ENCODE measurements at places on chromosomes 1 and 21. TPM values are rescaled to one million over a fixed set of nuclear protein-coding genes. Genes with fewer than 3 reads are reported as not detected.

DNA sequence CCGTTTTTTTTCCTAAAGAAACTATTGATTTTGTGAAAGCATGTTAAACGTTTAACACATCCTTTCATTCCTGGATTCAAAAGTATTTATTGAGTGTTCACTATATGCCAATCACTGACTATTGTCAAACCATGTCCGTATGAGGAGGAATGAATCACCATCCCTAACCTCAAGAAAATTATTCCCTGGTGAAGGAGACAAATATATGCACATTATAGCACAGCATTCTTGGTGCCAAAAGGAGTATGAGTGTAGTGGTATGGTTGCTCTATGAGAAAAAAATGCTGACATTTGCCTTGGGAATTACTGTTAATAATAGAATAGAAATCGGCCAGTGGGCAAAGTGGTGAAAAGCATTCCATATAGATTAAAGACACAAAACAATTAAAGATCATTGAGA is 1390.1 kb downstream of the MRPL39 start:
- no peaks in the 10 kb centered on the region for H3K27me3 ChIP-seq
- no peak overlapping the region for H3K27ac ChIP-seq
- H3K4me1 ChIP-seq: no peaks in the 10 kb centered on the region
- H3K4me3 ChIP-seq: no peak overlapping the region
- no peaks in the 10 kb centered on the region for H3K36me3 ChIP-seq

DNA sequence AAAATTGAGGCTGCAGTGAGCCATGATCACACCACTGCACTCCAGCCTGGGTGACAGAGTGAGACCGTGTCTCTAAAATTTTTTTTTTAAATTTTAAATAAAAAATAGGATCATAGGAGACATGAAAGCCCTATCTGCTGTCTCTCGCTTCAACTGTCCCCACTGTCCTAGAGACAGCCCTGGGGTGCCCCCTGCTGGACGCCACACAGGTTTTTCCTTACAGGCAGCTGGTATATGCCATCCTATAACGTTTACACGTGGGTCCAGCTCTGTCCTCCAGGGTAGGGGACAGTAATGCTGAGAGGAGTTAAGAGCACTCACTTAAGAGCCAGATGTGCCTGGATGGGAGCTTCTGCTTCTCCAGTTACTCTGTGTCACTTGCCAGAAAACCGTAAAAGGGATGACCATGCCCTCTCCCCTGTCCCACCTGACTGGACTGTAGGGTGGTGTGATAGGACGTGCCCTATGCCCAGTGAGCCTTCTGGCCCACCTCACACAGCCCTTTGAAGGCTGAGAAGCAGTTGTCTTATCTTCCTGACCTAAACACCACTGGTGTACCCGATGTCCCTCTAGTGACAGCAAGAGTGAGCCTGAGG is 8.5 kb downstream of the FBXO2 start:
- peaks cover 26% of the 10 kb centered on the region for H3K4me1 ChIP-seq
- H3K4me3 ChIP-seq: no peak overlapping the region
- no peaks in the 10 kb centered on the region for H3K36me3 ChIP-seq
- peaks cover 25% of the 10 kb centered on the region for H3K27me3 ChIP-seq

GRCh38 chr1:100474834-100475233 is 63.1 kb upstream of the GPR88 start:
- no peak for DNase-seq
- H3K27me3 ChIP-seq: no peaks in the 10 kb centered on the region
- no peaks in the 10 kb centered on the region for H3K4me1 ChIP-seq
- no peak overlapping the region for H3K4me3 ChIP-seq
- H3K36me3 ChIP-seq: peaks cover 5% of the 10 kb centered on the region

- peaks cover 6% of the 10 kb centered on the region for H3K4me1 ChIP-seq
- no peak overlapping the region for H3K4me3 ChIP-seq
- DNase-seq: peak; percentile 15
- no peak overlapping the region for H3K27ac ChIP-seq
Measured at GRCh38 chr21:45391743-45392572, 13.0 kb upstream of the COL18A1 start.

- peaks cover 4% of the 10 kb centered on the region for H3K27me3 ChIP-seq
- DNase-seq: no peak
- H3K36me3 ChIP-seq: no peaks in the 10 kb centered on the region
- H3K4me1 ChIP-seq: no peaks in the 10 kb centered on the region
- H3K27ac ChIP-seq: no peak overlapping the region
- H3K4me3 ChIP-seq: no peak overlapping the region
Measured at GRCh38 chr1:157784801-157785200, 7.9 kb upstream of the FCRL2 start.

DNA sequence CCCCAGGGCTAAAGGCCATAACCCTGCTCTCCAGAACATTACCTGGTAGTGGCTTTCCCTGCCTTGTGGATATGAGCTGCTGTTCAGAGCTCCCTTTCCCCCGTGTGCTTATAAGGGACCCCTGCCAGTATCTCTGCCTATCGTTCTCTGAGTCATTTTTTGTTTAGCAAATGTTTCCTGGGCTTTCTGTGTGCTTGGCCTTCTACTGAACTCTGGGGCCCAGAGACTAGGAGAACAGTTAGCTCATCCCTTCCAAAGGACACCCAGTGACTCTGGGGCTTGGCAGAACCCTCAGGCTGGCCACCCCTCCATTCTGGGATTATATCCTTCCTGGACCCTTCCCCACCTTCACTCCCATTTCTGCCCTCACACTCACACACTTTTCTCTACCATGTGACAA is 80.8 kb upstream of the POU3F1 start:
- H3K4me3 ChIP-seq: no peak overlapping the region
- H3K27me3 ChIP-seq: peaks cover 13% of the 10 kb centered on the region
- no peaks in the 10 kb centered on the region for H3K36me3 ChIP-seq
- DNase-seq: no peak
- no peak overlapping the region for H3K27ac ChIP-seq

DNA sequence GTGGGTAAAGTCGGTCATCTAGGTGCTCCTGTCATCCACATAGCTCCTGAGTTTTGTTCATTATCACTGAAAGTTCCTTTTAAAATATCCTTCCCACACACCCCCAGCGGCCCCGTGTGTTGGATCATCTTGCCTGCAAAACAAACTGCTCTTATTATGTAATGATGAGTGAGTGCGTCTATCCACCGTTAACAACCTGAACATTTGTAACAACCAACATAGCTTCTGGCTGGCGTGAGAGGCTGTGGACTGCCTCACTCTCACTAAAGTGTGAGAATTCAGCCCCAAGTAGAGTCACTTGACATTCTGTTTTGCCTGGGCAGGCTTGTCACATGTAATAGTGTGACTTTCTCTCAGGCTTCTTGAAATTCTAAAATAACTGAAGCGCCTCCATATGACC is 14.5 kb upstream of the KCNA2 start:
- H3K27ac ChIP-seq: no peak overlapping the region
- no peak overlapping the region for H3K4me3 ChIP-seq
- H3K4me1 ChIP-seq: peaks cover 16% of the 10 kb centered on the region
- no peaks in the 10 kb centered on the region for H3K36me3 ChIP-seq
- no peak for DNase-seq

GRCh38 chr21:17081193-17081592 is 431.6 kb upstream of the CXADR start:
- no peak overlapping the region for H3K27ac ChIP-seq
- H3K27me3 ChIP-seq: no peaks in the 10 kb centered on the region
- H3K4me3 ChIP-seq: no peak overlapping the region
- DNase-seq: no peak
- H3K4me1 ChIP-seq: no peaks in the 10 kb centered on the region

- H3K27me3 ChIP-seq: no peaks in the 10 kb centered on the region
- H3K36me3 ChIP-seq: peaks cover 79% of the 10 kb centered on the region
- H3K4me1 ChIP-seq: peaks cover 39% of the 10 kb centered on the region
- DNase-seq: no peak
- no peak overlapping the region for H3K4me3 ChIP-seq
- H3K27ac ChIP-seq: no peak overlapping the region
Measured at GRCh38 chr1:182384387-182384960, 7.1 kb downstream of the GLUL start.

GRCh38 chr1:229736376-229736775 is 110.3 kb downstream of the URB2 start:
- H3K27ac ChIP-seq: no peak overlapping the region
- no peak for DNase-seq
- no peak overlapping the region for H3K4me3 ChIP-seq

DNA sequence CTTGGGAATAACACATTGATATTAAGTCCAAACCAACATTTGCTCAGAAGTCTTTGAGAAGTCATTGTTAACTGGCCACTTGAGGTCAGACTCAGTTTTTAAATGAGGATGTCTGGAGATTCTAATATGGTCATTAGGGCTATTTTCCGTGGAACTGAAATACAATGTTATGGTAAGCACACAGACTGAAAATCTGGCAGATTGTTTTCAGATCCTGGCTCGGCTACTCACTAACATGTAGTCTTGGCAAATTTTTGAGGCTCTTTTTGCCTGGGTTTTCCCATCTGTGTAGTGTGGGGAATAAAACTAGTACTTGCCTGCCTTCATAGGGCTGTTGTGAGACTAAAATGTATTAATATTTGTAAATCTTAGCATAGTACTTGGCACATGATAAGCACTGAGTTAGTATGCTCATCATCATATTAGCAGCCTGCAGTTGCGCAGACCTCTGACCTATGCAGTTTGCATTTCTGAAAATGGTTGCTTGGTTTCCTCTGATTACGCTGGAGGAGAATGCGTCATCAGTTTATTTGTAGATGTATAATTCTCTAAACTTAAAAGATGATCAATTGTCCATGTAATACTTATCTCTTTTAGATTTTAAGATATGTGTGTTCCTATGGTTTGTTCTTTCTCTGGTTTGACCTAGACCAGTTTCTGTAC is 100.8 kb downstream of the C1orf21 start:
- H3K36me3 ChIP-seq: no peaks in the 10 kb centered on the region
- DNase-seq: no peak
- H3K4me3 ChIP-seq: no peak overlapping the region
- H3K27ac ChIP-seq: no peak overlapping the region
- no peaks in the 10 kb centered on the region for H3K27me3 ChIP-seq

DNA sequence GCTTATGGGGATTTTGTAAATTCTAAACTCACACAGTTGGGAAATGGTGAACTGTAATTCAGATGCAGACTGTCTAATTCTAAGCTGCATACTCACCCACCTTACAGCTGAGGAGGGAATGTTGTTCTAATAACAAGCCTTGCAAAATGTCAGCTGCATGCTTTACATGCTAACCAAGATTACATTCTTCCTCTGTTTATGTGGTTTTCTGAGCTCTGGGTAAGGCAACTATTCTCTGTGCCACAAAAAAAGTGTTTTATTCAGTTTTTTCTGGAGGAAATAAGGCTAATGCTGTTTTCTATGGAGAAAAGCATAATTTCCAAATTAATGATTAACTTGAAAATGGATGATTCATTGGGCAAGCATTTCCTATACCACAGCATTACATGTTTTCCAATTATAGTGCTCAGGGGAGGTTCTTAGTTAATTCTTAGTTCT is 64.9 kb downstream of the RGS13 start:
- H3K27ac ChIP-seq: no peak overlapping the region
- DNase-seq: no peak
- H3K36me3 ChIP-seq: no peaks in the 10 kb centered on the region
- H3K4me1 ChIP-seq: peaks cover 12% of the 10 kb centered on the region

- H3K36me3 ChIP-seq: no peaks in the 10 kb centered on the region
- no peaks in the 10 kb centered on the region for H3K27me3 ChIP-seq
- H3K27ac ChIP-seq: no peak overlapping the region
Measured at GRCh38 chr1:172742599-172743500, 83.9 kb downstream of the FASLG start.

DNA sequence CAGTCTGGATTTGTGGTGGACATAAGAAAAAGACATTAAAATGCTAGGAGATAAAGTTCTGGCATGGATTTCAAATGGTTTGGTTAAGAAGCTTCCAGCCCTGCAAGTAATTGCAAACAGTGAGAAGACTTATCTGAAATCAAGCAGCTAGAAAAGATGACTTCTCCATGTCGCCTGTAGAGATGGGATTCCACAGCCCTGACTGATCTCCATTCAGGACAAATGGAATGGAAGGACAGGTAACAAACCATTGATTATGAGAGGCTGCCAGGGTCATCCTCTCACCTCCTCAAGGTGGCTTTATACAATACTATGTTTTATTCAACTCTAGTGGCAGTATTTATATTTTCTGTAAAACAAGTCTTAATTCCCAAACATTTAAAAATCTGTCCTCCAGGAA is 237.9 kb downstream of the HLX start:
- H3K4me3 ChIP-seq: no peak overlapping the region
- H3K36me3 ChIP-seq: no peaks in the 10 kb centered on the region
- no peaks in the 10 kb centered on the region for H3K27me3 ChIP-seq
- H3K4me1 ChIP-seq: peaks cover 6% of the 10 kb centered on the region
- H3K27ac ChIP-seq: no peak overlapping the region

The EPB41 gene
- 58.6 TPM for total RNA-seq

The SPATC1L gene
- total RNA-seq: 8.6 TPM

The NBPF9 gene
- total RNA-seq: 24.2 TPM

The APCS gene
- total RNA-seq: not detected

The CDC20 gene
- total RNA-seq: 2.4 TPM

The TRABD2B gene
- total RNA-seq: 1.8 TPM

Data from lower lobe of right lung (tissue), 2 donors.